ENCODE measurements at places on chromosomes 2 and 18. TPM values are rescaled to one million over a fixed set of nuclear protein-coding genes. Genes with fewer than 3 reads are reported as not detected.

The ATOH8 gene
- total RNA-seq, result 4.5 TPM

The GRB14 gene
- total RNA-seq, result 3.1 TPM

The RNU2-63P gene
- total RNA-seq, result not detected

The CHRNG gene
- total RNA-seq, result not detected

The PLB1 gene
- total RNA-seq, result 2.0 TPM

The PRSS56 gene
- 0.16 TPM for total RNA-seq

The GPR75 gene
- 1.5 TPM for total RNA-seq

The LRATD1 gene
- total RNA-seq, result not detected

The CD8A gene
- 0.34 TPM for total RNA-seq
